ENCODE measurements at places on chromosomes 2 and 18. TPM values are rescaled to one million over a fixed set of nuclear protein-coding genes. Genes with fewer than 3 reads are reported as not detected.

The DSG1 gene
- total RNA-seq: 3.2 TPM

The SLC4A3 gene
- total RNA-seq: 445 TPM

The HOXD10 gene
- not detected for total RNA-seq

DNA sequence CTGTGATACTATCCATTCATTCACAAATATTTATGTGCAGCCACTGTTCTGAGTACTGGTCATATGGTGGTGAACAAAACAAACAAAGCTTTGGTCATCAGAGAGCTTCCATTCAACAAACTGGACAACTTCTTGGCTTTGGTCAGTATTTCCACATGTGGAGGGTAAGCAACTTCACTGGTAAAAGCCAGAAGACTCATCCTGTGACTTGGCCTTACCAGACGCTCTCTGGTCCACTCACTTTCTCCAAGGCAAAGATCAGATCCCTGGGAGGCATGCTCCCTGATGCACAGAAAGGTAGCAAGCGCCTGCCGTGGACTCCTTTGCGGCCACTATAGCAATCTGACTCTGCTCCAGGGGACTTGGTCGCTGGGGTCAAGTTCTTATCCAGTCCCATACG, 179.5 kb downstream of the EN1 start:
- DNase-seq: no peak

The CRYGD gene
- 2.6 TPM for total RNA-seq

GRCh38 chr2:237542001-237542704, 24.2 kb upstream of the PRLH start:
- no peak for DNase-seq

The GALNT14 gene
- not detected for total RNA-seq

- no peak for DNase-seq
Observed at GRCh38 chr2:235390108-235390815, 103.6 kb upstream of the AGAP1 start.

GRCh38 chr2:8267048-8267447, 414.8 kb upstream of the ID2 start:
- DNase-seq: no peak

The L3MBTL4 gene
- 31.4 TPM for total RNA-seq

The KCNJ13 gene
- not detected for total RNA-seq

GRCh38 chr18:1075322-1075721, 170.7 kb downstream of the ADCYAP1 start:
- no peak for DNase-seq

- DNase-seq: no peak
Observed at GRCh38 chr2:68368654-68369336, 3.7 kb downstream of the PLEK start.

The COQ10B gene
- total RNA-seq: 24.8 TPM

The SLC19A3 gene
- 1.2 TPM for total RNA-seq

The ITSN2 gene
- 58.9 TPM for total RNA-seq

GRCh38 chr2:230127195-230127594, 58.5 kb upstream of the SLC16A14 start:
- DNase-seq: no peak

DNA sequence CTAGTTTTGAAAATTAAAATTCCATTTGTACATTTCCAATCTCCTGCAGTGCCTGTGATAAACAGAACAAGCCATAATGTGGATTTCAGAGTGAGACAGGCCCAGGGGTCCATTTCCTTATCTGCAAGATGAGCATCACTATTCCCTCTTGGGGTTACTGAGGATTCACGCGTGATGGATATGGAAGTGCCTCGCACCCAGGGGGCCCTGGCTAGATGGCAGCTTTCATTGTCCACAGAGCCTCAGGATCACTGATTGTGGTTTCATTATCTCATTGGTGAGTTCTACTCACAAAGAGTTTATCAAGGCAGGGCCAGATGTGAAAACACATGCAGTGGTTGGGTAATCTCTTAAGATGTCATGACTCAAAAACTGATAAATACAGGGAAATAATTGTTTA, 11.6 kb downstream of the CNGA3 start:
- DNase-seq: no peak

GRCh38 chr2:153595939-153596338, 117.4 kb upstream of the RPRM start:
- DNase-seq: peak; percentile 34

The EVX2 gene
- total RNA-seq: not detected

DNA sequence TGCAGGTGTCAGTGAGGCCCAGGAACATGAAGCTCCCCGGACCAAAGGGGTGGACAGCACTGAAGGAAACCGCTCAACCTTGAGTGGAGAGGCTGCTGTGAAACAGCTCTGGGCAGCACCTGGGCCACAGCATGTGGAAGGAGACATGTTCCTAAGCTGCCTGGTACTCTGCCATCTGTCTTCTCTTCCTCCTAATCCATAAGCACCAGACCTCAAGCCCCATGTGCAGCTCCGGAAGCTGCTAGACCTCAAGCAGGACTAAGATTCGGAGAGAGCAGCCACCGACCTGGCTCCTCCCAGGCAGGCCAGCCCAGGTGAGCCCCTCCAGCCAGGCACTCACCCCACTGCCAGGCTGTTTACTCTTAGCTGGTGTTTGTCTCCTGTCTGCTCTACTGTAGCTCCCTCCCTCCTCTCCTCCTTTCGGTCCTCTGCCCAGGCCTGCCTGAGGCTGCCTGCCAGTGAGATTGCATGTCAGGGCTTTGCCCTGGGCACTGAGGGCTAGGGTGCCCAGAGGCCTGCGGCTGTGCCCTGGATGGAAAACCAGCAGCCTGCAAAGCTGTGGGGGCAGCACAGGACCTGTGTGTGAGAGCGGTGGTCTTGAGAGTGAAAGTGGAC, 53.7 kb downstream of the BCL11A start:
- DNase-seq: no peak

- no peak for DNase-seq
Observed at GRCh38 chr2:13260402-13260801, 543.7 kb downstream of the TRIB2 start.

GRCh38 chr18:8607776-8608742, 1.2 kb upstream of the RAB12 start:
- no peak for DNase-seq

GRCh38 chr2:206127656-206128055, 31.6 kb downstream of the NDUFS1 start:
- no peak for DNase-seq

The NETO1 gene
- 1.0 TPM for total RNA-seq

The SPATA3 gene
- total RNA-seq: not detected

The LHCGR gene
- total RNA-seq: not detected

DNA sequence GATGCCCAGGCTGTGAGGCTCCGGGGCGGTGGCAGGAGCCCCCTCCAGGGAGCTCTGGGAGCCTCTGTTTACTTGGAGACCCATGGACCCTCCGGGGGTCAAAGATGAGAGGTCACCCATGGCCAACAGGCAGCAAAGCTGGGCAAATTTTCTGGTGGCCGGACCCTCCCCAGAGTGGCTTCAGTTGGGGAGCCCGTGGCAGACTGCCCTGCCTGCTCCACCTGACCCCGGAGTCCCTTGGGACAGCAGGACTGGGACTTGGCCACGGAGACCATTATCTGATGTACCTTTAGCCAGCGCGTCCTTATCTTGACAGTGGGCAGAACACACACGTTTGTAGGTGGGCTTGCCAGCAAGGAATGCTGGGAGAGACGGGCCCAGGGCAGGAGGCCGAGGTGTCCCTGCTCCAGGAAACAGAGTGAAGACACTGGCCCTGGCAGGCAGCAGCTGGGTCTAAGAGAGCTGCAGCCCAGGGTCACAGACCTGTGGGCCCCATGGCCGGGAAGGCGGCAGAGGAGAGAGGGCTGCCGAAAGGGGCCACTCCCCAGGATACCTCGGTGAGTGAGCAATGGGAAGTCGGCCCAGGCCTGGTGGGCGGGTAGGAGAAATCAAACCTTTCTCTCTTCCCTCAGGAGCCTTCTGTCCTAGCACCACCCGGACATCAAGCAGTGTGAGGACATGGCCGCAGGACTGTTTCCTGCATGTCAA, at the start of the genes ABCG5 and ABCG8:
Gene ABCG5 (minus strand): TSS at position 280 of the 708 bp plus-strand sequence. CDS start 160 bp downstream, at position 120.
Gene ABCG8 (plus strand): TSS at position 412 of the 708 bp plus-strand sequence. CDS start 83 bp downstream, at position 495.
- no peak for DNase-seq

The CYP27A1 gene
- 17.0 TPM for total RNA-seq

The NEUROD1 gene
- not detected for total RNA-seq

The DNPEP gene
- 42.2 TPM for total RNA-seq

GRCh38 chr2:134468776-134469175, 214.9 kb downstream of the MGAT5 start:
- DNase-seq: no peak

The PLGLB1 gene
- 0.95 TPM for total RNA-seq

DNA sequence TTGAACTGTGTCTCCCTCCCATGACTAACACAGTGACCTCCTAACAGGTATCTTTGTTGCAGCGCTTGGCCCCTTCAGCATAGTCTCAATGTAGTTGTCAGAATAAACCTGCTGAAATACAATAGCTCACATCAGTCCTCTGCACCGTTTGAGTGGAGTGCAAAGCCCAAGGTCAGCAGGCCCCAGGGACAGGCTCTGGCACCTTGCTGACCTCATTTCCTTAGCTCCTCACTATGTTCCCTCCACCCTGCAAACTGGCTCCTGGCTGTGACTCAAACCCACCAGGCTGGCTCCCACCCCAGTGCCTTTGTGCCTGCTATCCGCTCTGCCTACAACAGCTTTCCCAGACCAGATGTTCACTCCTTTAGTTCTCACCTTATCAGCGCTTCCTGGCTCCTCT, 146.7 kb downstream of the LRATD1 start:
- DNase-seq: no peak

The PTPRN gene
- not detected for total RNA-seq

DNA sequence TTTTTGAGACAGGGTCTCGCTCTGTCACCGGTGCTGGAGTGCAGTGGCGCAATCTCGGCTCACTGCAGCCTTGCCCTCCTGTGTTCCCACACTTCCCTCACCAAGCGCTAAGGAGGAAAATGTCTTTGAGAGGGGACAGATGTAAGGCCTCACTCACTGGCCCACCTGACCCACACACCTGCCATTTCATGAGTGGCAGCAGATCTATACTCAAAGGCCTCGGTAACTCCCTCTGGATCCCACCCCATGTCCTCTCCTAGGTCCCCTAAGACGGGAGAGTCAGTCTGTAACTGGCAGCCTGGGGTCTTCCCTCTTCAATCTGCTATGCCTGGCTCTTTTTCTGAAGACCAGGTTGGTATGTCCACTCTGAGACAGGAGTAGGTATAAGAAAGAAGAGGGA, 12.9 kb downstream of the TMEM247 start:
- DNase-seq: no peak

The MARCHF4 gene
- total RNA-seq: not detected

GRCh38 chr2:203621981-203622515, 84.4 kb upstream of the CD28 start:
- DNase-seq: no peak

DNA sequence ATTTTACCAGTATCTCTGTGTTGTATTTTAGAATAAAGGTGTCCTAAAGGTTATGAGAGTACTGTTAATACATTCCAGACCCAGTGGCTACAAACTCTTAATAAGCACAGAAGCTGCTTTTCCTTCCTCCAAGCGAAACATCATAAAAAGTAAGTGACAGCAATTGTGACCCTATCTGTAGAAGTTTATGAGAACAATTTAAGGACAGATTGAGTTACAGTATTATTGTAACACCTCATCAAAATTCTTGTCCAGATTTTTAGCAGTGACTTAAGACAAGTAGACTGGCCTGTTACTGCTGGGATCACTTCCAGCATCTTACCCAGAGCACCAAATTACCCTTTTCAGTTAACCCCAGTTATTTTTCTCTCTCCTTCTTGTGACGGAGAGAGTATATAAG, 154.6 kb downstream of the ERBB4 start:
- no peak for DNase-seq

The GKN2 gene
- total RNA-seq: not detected

GRCh38 chr2:206075113-206075512, 10.9 kb downstream of the INO80D start:
- DNase-seq: no peak

DNA sequence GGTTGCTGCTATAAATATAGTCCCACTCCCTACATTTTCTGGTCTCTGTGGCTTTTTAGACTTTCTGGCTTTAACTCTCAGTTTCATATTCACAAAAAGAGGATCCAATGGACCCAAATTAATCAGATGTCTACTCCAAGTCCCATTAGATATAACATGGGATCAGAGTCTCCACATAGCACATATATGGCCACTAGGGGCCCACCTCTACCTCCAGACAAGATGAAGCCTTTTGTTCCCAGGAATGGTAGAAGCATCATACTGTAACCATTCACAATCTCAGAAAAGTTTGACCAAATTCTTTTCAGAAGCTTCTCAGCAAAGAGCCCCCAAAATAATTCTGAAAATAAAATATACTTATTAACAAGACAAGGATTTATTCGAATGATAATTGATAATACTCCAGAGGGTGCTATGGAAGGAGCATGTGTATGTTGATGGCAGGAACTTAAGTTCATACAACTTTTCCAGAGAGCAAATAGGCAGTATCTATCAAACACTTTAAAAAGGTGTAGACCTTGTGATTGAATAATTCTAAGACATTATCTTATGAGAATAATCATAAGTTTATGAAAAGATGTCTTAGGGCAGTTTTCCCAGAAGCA, 382.3 kb upstream of the CRIM1 start:
- no peak for DNase-seq

DNA sequence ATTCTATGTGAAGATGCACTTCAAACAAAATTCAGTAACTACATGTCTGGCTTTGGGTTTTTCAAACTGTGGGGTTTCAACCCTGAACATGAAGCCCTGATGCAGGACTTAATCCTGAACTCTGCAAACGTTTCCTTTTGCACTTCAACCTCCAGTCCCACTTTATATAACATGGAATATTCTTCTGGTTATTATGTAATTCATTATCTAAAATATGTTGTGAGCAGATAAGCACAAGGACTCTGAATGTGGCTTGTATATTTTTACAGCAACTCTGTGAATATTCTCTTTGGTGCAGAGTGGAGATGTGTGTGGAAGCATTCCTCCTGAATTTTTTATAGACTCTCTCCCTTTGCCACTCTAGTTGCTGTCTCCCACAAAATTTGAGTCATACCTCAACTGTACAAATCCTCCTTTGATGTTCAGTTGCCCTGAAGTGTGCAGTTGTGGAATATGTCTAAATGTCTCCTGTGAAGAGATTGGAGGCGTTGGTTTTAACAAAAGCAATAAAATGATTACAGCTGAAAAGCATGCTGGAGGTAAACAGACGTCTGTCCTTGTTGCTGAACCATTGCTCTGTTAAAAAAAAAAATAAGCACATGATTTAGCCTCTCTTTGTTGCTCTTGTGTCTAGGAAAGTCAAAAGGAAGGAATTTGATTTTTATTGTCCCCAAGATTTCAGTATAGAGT, 205.1 kb upstream of the NRP2 start:
- no peak for DNase-seq

The CDCA7 gene
- 0.45 TPM for total RNA-seq

- no peak for DNase-seq
Observed at GRCh38 chr2:157625296-157625695, 3.4 kb downstream of the ACVR1C start.

All from right cardiac atrium (tissue), 5 donors.